ENCODE measurements at places on chromosomes 7 and 10.

DNA sequence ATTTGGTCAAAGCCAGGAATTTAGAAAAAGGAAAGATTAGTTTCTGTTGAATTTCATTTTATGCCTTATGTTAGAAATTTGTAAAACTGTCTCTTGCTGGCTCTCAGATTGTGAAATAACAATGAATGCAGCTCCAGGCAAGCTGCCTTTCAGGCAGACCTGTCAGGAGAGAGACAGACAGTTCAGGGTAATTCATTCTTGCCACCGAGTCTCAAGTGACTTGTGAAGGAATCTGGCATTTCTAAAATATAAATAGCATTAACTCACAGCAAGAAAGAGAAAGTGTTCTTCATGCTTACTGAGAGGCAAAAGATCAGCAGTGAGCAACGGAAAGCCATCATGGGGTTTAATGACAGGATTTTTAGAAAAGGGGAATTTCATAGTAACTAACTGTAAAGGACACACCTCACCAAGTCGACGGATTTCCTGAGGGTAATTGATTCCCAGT lies 442.3 kb upstream of the AKR1E2 start:
- DNase-seq = no peak

DNA sequence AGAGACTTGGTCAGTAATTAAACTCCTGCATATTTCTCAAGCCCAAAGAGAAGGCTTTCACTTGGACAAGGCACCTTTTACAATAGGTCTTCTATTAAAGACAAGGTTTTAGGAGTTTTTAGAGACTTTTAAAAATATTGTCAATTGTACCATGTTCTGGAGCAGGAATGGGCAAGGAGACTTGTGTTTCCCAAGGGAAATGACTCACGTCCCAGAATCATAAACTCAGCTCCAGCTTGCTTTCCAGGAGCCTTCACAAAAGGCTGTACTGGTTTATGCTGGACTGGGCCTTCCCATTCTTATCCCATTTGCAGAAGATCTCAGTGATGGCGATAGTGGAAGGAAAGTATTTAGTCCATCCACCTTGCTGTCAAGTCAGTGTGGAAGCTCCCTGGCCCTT lies 7.8 kb upstream of the GLI3 start:
- no peak for DNase-seq

DNA sequence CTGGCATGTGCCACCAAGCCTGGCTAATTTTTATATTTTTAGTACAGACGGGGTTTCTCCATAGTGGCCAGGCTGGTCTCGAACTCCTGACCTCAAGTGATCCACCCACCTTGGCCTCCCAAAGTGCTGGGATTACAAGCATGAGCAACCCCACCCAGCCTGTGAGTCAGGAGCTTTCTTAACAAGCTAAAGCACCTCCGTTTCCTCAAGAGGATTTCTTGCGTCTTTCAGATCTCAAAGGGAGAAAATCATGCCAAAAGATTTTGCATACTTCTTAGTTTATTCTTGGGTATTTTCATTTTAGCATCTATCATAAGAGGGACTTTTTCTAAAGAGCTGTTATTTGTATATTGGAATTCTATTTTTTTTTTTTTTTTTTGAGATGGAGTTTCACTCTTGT lies 47.9 kb upstream of the FOXK1 start:
- DNase-seq = no peak

- DNase-seq = no peak
These were observed 119.6 kb downstream of the TRIM24 start for GRCh38 chr7:138579671-138580070.

DNA sequence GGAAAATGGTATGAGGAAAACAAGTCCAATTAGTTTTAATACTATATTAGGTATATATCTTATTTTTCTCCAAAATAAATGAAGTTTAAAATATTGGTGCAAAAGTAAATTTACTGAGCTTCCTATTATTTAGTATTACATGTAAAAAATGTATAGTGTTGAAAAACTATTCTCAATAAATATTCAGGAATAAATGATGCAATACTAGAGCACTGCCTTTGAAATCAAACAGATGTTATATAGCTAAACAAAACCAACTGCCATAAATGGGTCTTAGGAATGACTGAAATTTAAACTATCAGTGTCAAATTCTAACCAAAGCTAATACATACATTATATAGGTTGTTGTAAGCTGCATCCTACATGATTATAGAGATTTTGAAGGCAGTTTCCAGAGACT lies 1434.0 kb upstream of the LRRTM3 start:
- DNase-seq = no peak

DNA sequence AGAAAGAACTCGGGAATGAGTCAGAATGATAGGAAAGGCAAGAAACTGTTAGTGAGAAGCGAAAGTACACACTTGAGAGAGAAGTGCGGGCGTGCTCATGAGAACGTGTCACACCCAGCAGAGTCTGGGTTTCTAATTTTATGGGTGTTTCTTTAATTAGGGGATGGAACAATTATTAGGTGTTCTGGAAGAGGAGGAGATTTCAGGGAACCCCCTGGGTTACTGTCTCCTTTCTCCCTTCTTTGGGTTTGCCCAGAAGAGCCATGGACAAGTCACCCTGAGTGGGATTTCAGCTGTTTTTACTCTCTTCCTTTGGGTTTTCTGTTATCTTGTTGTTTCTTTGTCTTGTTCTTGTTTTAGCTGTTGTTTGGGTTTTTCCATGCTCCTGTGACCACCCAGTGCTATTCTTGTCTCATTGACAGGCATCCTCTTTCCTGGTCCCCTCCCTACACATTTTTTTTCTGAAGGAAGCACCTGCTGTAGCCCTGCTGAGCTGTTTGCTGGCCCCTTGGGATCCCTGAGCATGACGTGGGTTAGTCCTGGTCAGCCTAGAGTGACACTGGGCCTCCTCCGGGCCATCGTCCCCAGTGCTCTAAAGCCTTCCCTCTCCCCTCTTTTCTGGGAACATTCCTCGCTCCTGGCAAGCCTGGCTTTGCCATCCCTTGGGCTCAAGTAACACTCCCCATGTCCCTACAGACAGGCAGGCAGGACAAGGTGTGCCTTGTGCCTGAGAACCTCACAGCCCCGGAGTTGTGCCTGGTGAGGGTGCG lies 3.5 kb downstream of the SH2D4B start:
- DNase-seq = no peak

- DNase-seq = no peak
These were observed 237.2 kb upstream of the KAT6B start for GRCh38 chr10:74589226-74589673.

DNA sequence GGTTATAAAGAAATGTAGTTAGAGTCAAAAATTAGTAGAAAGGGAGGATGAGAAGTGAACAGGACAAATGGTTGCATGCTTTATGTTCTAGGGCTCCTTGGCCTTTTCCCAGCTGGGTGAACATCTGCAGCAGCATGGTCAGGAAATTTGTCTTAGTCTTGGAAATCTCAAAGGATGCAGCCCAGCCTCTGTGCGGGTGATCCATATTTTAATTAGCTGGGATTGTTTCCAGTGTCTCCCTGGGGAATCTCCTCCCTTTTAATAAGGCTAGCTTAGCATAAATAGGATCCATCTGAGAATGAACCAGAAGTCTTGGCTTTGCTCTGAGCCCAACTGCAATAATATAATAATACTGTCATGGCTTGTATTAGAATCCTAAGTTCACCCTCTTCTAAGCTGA lies 198.3 kb downstream of the PRKG1 start:
- DNase-seq = no peak

DNA sequence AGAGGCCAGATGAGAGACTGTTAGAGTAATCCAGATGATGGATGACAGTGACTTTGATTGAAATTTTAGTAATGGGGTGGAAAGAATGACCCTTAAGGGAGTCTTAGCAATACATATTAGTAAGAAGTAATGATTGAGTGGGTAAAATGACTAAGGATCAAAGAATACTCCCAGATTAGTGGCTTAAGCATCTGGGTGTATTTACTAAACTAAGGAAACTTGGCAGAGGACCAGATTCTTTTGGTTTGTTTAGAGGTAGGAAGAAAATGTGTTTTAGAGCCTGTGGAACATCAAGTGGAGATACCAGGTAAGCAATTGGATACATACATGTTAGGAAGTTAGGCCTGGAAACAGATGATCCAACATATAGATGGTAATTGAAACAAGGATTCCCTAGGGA lies 58.8 kb upstream of the ADRA2A start:
- no peak for DNase-seq

- DNase-seq = no peak
These were observed 7.3 kb upstream of the ASB4 start for GRCh38 chr7:95478272-95479037.

DNA sequence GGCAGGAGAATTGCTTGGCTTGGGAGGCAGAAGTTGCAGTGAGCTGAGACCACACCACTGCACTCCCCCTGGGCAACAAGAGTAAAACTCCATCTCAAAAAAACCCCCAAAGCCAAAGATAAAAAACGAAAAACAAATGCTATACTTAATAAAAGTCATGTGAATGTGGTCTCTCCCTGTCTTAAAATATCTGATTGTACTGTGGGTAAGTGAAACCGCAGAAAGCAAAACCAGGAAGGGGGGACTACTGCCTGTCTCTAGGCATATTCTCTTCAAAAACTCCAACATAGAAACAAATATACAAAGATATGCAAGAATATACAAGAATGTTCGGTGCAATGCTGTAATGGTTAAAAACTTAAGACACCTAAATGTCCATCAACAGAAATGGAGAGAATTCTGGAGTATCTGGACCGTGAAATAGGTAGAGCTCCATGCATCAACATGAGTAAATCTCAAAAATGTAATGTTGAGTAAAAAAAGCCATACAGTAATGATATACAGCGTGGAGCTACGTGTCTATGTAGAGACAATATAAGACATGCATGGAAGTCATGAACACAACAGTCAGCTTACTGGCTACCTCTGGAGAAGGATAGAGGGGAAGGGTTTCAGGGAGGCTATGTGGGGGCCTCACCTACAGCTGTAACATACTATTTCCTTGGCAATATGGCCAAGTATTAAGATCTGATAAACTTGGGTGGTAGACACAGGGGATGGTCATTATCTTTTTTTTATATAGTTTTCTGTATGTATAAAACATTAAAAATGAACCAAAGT lies 2.1 kb downstream of the ZNF394 start:
- DNase-seq = no peak

GRCh38 chr7:2644562-2645273 lies 12.9 kb downstream of the TTYH3 start:
- DNase-seq = no peak

- no peak for DNase-seq
These were observed 4.1 kb downstream of the AP4M1 start for GRCh38 chr7:100105534-100105933.

- DNase-seq = no peak
These were observed 30.9 kb upstream of the SLC16A12 start for GRCh38 chr10:89566095-89566950.

GRCh38 chr10:110509560-110509959 lies 11.9 kb downstream of the DUSP5 start:
- no peak for DNase-seq

DNA sequence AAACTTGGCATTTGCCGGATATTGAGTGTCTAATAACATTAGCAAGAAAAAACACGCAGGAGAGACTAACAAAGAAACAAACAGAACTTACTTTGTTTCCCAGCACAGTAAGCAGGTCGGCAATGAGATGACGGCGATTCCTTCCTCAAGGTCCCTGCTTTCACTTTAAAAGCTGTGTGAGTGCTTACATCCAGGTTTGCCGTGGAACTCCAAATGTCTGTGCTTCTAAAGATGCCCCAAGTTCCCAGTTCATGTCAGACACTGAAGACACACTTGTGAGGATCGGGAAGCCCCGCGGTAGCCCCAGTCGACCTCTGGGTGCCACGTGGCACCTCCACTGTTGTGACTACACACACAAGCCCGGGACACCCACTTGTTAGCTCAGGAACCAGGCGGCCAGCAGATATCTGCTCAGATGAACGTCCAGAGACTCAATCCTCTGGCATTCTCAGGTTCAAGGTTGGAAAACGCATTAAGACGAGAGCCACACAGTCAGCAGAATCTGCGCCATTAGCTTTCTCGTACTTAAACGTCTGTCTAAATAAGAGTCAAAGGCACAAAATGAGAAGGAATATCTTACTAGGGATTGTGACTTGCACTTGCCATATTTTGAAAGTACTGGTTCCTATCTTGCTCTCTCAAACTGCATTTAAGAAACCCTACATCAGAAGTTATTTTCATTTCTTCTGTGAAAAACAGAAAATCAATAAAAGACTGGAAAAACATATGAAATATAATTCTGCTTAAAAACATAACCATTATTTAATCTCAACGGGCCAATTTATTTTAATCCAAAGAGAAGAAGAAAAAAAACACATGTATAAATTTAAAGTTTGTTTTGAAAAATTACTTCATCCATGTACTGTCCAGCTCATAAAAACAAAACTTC lies 207.6 kb upstream of the KLF14 start:
- DNase-seq = no peak

GRCh38 chr10:110648692-110649346 lies 4.7 kb downstream of the RBM20 start:
- DNase-seq = no peak

DNA sequence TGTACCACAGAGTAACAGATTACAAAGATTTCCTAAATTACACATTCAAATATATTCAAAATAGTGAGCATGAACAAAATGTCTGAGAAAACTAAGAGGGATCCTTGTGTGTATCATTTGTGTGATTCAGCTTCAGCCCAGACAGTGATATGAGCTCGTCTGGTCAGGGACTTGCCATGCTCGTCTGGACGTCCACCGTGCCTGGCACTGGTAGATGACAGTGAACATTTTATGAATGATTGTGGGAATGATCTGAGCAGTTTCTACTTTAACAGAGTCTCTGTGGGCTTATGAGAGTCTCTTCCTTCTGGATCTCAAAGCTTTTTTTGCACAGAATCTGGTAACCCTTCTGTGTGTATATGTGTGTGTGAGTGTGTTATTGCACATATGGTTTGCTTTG lies 34.2 kb upstream of the ANKRD2 start:
- no peak for DNase-seq

- DNase-seq = no peak
These were observed 197.9 kb downstream of the IMMP2L start for GRCh38 chr7:111364413-111364812.

GRCh38 chr10:108913300-108913699 lies 1010.0 kb downstream of the XPNPEP1 start:
- DNase-seq = peak; percentile 4

DNA sequence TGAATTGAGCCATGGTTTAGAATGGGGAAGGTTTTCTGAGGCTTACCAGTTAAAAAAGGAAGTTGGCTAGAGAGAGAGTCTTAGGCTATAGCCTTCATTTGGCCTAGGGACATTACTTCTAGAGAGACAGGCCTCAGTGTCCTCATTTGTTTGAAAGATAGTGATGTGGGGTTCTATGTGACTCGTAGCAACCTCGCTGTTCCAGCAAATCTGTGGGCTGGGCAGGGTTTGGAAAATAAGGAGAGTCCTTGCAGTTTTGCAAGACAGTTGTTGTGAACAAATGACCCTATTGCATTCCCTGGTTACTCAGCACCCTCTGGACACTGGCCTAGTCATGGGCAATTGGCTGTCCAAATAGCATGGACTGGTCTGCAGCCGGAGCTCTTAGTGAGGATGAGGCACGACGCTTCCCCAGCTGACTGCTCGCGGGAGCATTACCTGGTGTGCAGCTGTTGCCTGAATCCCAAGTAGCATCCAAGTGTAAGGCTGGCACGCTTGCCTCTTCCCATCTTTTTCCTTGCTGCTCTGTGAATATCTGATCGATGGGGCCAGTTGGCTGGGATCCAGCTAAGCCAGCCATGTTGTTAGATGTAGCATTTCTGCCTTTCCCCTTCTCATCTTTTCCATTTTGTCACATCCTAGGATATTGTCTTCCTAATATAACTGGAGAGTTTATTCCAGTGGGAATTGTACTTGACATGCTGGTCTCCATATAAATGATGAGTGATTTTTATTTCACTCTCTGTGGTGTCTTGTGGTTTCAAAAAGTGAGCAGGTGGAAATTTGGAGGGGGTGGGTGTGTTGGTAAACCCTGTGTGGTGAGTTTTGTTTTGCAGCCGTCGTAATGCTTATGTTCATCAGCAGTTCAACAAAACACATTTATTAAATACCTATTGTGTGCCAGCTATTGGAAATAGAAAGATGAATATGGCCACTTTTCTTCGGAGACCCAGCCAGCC lies 99.8 kb downstream of the SND1 start:
- no peak for DNase-seq
